OCI-M1 (cell line): ENCODE measurements at places on chromosomes 1 and 21.

- no peak for DNase-seq
Measured at GRCh38 chr1:82343381-82343780, 542.6 kb downstream of the ADGRL2 start.

GRCh38 chr1:1666526-1666925, 7.7 kb upstream of the CDK11B start:
- no peak for DNase-seq

DNA sequence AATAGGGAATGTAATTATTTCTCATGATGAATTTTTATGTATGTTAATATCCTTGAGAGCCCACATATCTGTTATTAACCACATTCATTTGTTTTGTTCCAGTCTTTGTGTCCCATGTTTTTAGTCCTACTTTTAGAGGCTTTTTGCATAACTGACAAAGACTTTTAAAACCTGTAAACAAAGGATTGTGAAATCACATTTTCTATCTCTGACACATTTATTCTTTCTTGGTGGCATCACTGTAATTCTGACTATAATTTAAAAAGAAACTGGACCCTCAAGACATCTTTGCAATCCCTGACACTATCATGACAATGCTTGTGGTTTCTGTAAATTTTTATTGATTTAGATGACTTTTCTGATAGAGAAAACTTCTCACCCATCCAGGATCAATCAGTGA, 313.1 kb downstream of the SIPA1L2 start:
- no peak for DNase-seq

DNA sequence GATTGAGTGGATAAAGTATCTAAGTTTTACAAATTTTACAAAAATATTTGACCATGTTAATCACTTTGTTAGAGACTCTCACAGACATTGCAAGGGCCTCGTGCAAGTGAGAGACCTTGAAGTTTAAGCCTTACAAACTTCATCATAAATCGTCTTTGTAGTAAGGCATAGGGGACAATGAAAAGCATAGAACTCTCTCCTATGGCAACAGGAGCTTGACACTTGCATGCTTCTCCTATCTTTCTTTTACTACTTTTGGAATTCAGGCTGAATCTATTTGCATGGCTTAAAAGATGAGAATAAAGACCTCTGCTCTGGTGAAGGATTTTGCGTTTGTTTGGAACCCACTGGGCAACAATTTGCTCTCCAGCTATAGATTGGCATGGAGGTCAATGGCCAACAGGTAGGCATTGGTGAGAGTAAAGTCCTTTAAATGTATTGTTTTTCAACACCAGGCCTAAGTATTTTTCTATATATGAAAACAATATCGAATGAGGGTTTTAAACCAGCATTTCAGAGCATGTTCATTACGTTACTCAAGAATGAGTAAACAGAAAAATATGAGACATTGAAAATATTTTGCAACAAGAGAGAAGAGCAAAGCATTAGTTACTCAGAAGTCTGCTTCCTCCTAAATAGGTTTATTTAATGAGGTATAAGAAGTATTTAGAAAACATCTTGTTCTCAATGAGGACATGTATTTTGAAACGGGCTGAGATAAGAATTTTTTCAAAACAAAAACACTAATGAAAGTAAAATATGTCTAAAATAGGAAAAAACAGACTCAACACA, 192.2 kb downstream of the TGFB2 start:
- no peak for DNase-seq

DNA sequence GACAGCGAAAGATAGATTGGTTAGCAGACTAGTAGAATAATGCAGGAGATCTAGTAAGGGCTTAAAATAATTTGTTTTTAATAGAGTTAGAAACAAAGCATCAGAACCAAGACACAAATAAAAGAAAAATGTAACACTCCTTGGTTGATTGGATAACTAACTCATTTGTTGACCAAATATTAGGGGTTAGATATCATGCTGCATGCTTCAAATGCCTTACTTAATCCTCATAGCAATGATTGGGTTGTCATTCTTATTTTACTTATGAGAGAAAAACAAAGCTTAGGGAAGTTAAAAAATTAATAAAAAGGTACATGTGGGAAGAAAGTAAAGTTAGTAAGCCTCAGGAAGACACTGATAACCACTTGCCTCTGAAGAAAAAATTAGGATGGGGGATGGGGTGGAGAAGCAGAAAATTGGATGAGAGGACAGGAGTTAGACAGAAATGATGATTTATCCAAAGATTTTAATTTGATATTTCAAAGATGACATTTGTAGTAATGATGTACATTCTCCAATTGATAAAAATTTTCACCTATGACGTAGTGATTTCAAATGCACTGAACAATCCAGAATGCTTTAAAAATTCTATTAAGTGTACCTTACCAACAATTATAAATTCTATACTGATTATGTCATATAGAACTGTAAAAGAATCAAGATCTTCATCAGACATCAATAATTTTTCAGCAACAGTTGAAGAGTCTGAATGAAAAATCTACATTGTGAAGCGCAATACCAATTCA, 374.7 kb downstream of the COL11A1 start:
- no peak for DNase-seq

DNA sequence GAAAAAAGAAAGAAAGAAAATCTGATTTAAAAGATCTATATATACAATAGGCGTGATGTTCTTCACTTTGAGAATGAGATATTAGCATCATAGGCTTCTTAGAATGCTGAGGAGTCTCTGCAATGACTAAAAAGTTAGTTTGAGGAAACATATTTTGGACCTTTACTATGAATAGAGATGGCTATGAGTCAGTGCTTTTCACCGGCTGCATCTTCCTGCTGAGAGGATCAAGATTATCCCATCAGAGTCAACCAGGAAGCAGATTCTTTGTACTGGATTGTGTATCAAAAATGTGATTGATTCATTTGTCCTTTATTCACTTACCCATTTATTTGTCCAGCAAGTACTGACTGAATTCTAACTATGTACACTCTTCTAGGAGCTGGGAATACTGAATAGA, 144.2 kb downstream of the KCNK2 start:
- no peak for DNase-seq

GRCh38 chr1:67469431-67469830, 39.2 kb upstream of the SERBP1 start:
- DNase-seq, result no peak

DNA sequence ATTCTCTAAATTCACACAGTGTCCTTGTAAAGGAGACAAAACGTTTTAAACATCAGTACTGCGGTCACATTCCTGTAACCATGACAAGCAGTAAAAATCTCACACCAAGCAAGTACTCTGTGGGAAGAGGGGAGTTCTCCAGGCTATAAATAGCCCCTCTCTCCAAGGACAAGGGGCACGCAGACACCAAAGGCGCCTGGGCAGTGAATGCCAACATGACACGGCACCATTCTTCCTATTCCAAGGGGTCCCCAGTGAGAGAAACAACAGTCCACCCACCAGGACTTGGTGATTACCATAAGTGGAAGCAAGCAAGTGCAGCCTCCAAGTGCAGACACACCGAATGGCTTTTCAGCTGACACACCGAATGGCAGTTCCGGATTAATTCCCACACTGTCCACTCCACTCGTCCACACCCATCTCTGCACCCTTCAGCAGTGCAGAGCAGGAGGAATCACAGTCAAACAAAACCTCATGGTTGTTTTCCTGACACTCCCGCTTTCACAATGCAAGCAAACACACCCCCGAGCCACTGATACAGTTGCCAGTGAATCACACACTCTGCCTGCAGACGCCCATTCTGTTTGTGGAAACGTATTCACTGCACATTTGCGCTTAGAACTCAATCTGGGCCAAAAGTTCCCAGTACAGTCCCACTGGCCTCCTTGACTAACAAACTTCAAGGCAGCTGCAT, 1.8 kb downstream of the PTTG1IP start:
- no peak for DNase-seq

- no peak for DNase-seq
Measured at GRCh38 chr1:29524285-29525065, 288.2 kb downstream of the PTPRU start.

- DNase-seq, result no peak
Measured at GRCh38 chr1:2240270-2241156, 12.4 kb downstream of the SKI start.

- DNase-seq, result no peak
Measured at GRCh38 chr1:226098870-226099835, 36.6 kb downstream of the H3-3A start.

GRCh38 chr1:229344937-229345684, 2.3 kb upstream of the CCSAP start:
- no peak for DNase-seq

GRCh38 chr1:19940486-19941205, 17.2 kb upstream of the PLA2G2E start:
- no peak for DNase-seq

DNA sequence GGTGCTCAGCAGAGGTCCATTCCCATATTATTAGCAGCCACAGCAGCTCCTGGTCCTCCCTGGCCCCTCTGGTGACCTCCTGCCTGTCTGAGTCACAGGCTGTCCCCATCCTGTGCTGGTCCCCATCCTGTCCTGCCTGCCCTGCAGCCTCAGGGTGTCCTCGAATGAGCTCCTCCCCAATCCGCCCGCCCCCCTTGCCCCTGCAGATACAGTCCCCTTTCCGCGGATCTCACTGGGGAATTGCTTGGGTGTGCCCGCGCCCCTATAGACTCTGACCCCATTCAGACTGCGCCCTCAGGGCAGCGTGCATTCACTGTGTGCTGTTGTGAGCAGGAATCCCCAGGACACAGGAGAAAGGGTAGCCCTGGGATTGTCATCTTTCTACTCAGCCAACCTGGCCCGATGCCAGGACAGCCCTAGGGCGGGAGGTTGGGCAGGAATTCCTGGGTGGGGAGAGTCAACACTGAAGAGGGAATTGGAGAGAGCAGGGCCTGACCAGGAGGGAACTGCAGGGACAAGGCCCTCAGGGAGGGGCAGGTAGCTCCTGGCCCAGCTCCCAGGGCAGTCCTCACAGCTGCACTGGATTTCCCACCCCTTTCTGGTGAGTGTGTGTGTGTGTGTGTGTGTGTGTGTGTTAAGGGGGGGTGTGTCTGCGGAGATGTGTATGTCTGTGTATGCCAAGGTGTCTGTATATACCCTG, 1.1 kb upstream of the GUCA2A start:
- no peak for DNase-seq

DNA sequence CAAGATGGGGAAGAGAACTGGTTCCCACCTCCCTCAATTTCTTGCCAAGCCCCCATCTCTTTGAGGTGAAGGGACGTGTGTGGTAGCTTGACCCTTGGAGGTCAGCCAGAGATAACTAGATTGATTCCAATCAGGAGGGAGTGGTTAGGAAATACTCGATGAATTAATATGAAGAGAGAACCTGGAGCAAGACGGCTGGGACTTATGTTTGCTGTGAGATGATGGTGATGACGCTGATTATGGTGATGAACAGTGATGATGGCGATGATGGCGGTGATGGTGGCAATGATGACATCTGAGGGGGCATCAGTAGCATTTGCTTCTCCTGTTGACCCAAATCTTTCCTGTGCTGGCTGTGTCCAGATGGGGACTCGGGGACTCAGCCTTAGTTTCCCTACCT, 724 bp downstream of the PADI1 start:
- no peak for DNase-seq

GRCh38 chr1:59352065-59352464, 55.2 kb downstream of the FGGY start:
- DNase-seq, result no peak

GRCh38 chr1:107830075-107830474, 134.9 kb downstream of the VAV3 start:
- DNase-seq, result no peak

DNA sequence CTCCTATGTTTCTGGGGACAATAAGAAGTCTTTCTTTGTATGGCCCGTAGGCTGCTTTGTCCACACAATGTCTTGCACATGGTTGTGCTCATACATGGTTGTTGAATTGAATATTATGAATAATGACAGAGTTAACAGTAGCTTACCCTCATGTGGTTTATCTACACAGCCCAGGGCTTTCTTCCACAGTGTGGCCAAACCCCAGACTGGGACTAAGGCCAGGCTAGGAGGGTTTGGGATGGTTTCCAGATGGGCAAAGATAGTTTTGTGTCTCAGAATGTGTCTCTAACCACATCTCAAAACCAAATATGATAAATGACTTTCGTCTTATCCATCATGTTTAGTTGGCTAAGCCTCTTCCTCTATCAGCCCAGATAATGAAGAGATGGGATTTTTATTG, 65.2 kb downstream of the CACNA1E start:
- peak; percentile 60 for DNase-seq

- DNase-seq, result no peak
Measured at GRCh38 chr21:24175106-24175505, 1432.2 kb downstream of the MRPL39 start.

- no peak for DNase-seq
Measured at GRCh38 chr1:115524236-115524635, 117.5 kb upstream of the VANGL1 start.

DNA sequence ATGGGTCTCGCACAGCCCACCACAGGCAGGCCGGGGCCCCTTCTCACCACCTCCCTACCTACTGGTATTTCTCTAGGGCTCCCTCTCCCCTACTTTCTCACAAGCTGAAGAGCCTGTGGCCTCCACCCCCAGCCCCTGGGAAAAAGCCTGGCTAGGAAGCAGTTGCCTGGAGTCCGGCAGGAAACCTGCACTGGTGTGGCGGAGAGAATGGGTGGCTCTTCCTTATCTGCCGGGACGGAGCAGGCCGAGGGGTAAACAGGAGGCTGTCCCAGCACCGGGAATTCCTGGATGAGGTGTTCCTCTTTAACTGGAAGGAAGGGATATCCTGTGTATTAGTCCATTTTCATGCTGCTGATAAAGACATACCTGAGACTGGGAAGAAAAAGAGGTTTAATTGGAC, 125.8 kb downstream of the TLR5 start:
- DNase-seq, result no peak

GRCh38 chr1:44318097-44319088, 36.7 kb downstream of the ERI3 start:
- DNase-seq, result peak; percentile 76

GRCh38 chr1:160971618-160972056, 17.0 kb upstream of the ITLN2 start:
- DNase-seq, result no peak

- DNase-seq, result no peak
Measured at GRCh38 chr21:39392981-39393380, 44.1 kb upstream of the HMGN1 start.

- no peak for DNase-seq
Measured at GRCh38 chr1:174393885-174394284, 53.9 kb upstream of the GPR52 start.

- peak; percentile 77 for DNase-seq
Measured at GRCh38 chr21:38679534-38679933, 126.2 kb upstream of the ETS2 start.

GRCh38 chr1:11318982-11319381, 46.0 kb downstream of the UBIAD1 start:
- no peak for DNase-seq

DNA sequence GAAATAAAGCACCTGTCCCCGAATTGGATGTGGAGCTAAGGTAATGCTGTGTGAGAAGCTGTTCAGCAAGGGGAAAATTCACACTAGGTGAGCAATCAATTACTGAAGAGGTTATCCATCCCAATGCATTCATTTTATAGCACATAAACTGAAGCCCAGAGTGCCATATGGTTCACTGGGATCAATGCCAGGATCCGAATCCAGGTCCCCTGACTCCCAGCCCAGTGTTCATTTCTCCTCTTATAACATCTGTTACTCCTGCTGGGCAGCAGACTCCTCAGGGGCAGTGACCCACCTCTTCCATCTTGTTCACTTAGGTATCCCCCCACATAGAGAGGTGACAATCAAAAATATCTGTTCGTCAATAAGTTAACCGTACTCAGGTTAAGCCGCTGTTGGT, 13.2 kb upstream of the SEC16B start:
- DNase-seq, result no peak
